ENCODE measurements at places on chromosomes 5 and 9.

DNA sequence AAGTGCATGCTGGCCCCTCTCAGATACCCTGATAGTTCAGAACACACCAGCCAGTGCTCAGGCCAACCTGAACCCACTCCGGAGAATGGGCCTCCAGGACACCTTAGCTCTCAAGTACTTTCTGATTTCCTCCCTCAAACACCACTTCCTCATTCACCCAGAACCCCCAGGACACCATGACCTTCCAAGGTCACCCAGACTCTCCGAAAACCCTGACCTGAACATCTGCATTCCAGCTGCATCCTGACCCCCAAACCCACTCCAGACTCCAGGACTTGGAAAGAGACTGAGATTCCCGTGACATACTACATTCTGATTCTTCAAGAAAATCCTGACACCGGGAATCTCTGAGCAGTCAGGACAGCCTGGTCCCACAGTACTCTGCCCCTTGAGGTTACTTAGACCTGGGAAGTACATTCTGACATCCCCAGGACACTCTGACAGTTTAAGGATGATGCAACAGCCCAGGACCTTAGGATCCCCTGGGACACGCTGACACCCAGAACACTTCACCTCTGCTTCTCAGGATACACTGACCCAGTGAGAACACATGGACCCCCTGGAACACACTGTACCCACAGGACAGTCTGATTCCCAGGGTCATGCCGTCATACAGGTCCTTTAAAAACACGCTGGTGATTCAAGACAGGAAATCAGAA lies 747 bp upstream of the PROP1 start:
- DNase-seq: no peak

GRCh38 chr5:148090146-148090772 lies 26.5 kb downstream of the SPINK5 start:
- DNase-seq: no peak

DNA sequence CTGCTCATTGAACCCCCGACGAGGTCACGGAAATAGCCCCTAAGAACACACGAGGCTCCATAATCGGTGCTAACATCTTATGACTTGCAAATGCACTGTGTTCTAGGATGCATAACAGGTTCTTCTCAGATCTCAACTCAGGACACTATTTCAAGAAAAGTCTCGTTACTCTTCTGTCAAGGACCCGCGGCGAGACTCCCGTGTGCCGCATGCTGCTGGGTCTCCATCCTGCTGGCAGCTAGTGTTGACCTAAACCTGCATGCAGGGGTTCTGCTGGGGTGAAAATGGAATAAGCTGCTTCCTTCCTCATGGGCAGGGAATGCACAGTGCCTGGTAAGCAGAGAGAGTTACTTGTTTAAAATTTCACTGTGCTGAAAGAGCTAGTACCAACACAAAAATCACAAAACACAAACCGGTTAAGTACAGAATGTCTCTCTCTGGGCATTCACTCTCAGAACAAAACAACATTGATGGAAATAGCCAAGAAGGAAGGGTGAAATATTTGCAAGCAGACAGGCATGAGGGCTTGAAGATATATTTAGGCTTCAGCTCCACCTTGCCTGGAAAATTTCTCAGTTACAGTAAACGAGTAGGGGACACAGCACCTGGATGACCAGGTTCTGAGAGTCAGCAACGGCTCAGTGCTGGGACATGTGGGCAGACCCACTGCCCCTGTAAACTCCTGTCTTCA lies 416.5 kb downstream of the GADD45G start:
- DNase-seq: no peak

- no peak for DNase-seq
Measured at GRCh38 chr9:99485459-99485858, 263.4 kb downstream of the SEC61B start.

- DNase-seq: peak; percentile 7
Measured at GRCh38 chr5:155008669-155009068, 4.9 kb upstream of the KIF4B start.

- no peak for DNase-seq
Measured at GRCh38 chr9:35656348-35656747, 1.5 kb downstream of the RMRP start.

DNA sequence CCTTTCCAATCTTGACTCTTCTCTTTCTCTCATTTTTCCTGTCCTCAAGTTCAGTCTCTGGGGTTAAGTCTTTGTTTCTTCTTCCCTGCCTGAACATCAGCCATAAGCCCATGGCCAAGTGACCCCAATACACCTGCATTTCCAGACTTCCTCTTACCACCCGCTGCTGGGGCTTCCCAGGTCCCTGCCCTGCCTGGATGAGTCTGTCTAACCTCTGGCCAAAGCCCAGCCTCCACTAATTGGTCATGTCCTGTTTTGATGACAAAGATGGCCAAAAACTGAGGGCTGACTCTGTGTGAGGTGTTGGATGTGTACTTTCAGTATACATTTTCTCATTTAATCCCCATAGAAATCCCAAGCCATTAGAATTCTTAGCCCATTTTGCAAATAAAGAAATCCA lies 47.3 kb downstream of the SH3TC2 start:
- peak; percentile 42 for DNase-seq

GRCh38 chr9:6545017-6545691 lies 100.4 kb downstream of the GLDC start:
- peak; percentile 85 for DNase-seq

DNA sequence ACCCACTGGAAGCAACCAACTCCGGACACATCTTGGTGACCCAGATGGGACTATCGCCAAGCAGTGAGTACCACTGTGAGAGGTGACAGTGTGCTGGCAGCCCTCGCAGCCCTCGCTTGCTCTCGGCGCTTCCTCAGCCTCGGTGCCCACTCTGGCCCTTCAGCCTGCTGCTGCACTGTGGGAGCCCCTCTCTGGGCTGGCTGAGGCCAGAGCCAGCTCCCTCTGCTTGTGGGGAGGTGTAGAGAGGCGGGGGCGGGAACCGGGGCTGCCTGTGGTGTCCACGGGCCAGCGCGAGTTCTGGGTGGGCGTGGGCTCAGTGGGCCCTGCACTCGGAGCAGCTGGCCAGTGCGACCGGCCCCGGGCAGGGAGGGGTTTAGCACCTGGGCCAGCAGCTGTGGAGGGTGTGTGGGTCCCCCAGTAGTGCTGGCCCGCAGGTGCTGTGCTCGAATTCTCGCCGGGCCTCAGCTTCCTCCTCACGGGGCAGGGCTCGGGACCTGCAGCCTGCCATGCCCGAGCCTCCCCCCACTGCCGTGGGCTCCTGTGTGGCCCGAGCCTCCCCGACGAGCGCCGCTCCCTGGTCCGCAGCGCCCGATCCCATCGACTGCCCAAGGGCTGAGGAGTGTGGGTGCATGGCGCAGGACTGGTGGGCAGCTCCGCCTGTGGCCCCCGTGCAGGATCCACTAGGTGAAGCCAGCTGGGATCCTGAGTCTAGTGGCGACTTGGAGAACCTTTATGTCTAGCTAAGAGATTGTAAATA lies 78.5 kb upstream of the PLPP1 start:
- no peak for DNase-seq

DNA sequence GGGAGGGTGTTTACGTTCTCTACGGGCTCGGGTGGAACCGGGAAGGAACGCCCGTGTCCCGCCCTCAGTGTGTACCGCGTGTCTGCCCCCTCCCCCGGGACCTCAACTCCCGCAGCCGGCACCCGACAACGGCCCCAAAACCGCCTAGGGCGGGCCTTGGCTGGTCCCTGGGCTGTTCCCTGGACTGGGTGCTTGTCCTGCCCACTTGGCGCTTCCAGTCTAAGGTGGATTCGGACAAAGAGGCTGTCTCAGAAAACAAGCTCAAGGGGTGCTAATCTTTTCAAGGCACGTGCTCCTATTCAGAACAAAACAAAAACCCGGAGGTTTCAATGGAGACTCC lies 379 bp upstream of the CLK4 start:
- no peak for DNase-seq

DNA sequence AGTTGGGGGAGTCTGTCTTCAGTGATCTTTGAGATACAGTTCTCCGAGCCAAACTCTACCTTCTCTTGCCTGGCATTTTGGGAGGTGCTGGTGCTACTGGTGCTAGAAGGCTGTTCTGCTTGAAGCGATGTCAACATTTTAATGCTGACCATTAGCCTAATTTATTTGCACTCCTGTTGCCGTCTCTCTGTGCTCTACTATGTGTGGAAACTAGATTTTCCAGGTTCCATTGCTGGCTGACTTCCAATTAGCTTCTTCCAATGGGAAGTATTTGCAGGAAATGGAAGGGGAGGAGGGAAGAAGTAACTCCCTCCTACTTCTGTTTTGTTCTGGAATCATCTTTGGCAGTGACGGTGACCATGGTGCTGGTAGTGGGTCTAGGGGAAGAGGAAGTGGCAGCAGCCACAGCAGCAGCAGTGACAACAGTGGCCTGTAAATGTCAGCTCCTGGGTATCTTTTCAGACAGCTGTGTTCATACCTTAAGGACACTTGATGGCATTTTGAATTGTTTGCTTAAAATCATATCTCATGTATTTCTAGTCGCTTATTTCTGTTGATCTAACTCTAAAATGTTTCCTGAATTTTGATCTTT lies 7.9 kb downstream of the TXNDC8 start:
- DNase-seq: peak; percentile 10

DNA sequence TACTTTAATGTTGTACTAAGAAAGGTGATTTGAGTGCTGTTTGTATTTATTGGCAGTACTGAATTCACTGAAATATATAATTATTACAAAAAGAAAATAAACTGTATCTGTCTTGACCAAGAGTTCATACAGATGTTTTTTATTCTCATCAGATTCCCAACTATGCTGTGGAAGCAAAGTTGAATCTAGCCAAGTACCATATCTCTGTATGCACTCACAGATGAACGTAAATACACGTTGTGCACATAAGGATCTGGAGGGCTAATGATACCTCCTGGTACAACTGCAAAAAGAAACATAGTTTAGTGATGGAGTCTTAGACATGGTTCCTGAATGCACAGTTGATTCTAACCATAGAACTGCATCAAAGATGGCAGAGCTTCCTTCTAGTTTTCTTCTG lies 169.4 kb downstream of the CD180 start:
- DNase-seq: no peak

DNA sequence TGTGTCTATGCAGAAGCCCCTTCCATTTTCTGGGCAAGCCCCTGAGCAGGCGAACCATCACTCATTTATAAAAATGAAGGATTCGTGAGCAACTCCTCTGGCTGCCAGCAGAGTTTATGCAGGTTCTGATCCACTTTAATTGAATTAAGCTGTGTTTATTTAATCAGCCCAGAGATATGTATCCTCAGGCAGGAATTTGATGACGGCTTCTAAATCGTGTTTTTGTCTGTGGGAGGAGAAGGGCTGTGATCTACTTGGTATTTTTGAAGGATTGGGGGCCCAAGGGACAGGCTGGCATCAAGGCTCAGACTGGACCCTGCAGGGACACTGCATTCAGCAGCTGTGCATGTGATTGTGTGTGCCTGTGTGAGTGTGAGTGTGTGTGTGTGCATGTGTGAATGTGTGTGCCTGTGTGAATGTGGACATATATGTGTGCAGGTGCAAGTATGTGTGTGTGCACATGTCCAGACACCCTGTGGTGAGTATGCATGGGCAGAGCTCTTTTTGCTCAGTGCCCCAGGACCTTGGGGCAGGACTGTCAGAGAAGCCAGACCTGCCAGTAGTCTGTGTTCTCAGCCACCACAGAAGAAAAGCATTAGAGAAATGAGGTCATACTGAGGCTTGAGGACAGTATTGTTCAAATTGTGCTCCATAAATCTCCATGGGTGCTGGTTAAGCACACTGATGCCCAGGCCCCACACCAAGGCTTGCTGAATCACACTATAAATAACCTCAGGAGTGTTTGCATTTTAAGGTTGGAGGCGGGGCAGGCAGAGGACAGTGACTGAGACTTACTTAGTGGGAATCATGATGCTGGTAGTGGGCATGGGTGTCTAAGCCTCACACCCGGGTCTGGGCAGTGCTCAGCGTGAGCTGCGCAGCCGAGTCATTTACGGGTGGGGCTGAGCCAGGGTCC lies 164.0 kb downstream of the CARTPT start:
- peak; percentile 79 for DNase-seq

GRCh38 chr9:95004411-95005277 lies 278.1 kb downstream of the AOPEP start:
- DNase-seq: peak; percentile 36

DNA sequence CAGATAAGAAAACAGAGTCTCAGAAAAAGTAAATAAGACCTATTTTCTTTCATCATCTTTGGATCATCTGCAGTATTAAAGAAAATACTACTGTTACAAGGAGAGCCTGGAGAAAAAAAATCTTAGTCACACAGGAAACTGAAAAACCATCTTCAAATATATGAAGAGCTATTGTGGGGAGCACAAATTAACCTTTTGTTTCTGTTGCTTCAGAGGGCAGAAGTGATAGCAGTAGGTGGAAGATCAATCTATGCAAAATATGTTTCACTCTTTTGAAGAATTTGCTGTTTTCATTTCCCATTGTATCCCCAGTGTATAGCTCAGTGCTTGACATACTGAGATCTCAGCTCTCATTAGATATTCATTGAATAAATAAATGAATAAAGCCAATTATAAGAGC lies 13.1 kb upstream of the CEMIP2 start:
- DNase-seq: peak; percentile 10

DNA sequence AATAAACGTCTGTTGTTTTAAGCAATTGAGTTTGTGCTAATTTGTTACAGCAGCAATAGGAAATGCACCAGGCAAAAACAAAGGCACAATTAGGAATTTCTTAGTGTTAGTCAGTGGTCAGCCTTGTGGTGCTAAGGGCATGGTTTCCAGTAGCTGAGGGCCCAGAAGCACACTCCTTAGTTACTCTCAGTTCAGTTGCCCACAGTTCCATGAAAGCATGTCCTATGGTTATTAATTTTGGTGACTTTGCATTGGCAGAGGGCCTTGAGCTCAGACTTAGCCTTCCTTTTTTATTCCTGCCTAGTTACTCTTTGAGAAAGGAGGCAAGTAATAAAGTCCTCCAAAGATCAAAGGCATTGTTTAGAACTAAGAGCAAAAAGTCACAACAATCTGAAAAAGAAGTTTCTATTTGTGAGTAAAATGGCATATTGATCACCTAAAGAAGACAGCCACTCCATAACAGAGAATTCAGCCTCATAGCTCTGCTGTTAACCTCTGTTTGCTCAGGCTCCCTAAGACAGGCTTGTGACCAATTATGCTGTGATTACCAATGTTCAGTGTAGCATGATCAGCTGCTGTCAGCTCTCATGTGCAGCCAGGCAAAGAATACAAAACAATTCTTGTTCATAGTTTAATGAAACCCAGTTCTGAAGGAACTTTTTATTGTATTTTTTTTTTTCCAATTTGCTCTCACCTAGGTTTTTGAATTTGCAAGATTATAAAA lies 57.0 kb upstream of the MROH2B start:
- DNase-seq: no peak

DNA sequence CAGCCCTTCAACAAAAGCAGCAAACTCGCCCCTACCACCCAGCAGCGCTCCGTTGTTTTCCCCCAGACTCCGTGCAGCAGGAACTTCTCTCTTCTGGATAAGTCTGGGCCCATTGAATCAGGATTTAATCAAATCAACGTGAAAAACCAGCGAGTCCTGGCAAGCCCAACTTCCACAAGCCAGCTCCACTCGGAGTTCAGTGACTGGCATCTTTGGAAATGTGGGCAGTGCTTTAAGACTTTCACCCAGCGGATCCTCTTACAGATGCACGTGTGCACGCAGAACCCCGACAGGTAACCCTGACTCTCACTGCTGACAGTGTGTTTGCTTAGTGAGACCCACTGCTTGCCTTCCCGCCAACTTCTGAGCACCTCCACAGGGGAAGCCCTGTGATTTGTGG lies 81.8 kb downstream of the PRDM6 start:
- no peak for DNase-seq

GRCh38 chr9:133323211-133323610 lies 12.8 kb downstream of the SURF6 start:
- no peak for DNase-seq

Measured in PC-3 (cell line).